SW480 (cell line): ENCODE measurements at places on chromosomes 6 and 20.

DNA sequence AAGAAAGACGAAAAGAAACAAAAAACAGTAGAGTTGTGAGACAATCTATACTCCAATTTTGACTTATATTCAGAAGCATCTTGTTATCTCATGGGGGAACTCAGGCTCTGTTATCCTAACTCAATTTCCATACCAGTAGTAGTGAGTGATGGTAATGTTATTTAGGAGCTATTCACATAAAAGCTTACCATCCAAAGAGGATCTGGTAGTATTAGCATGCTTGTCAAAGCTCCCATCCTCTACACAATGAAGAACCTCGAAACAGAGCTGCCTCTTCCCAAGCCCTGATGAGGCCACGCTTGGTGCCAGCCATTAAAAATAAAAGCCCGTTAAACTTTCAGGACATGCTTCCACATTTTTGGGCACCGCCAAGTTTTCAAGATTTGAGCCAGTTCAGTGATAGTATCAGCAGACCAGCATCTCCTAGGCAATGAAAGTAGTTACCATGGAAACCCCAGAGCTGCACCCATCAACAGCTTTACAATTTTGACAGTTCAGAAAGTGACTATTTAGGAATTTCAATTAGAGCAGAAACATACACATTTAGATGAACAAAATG, 173.3 kb downstream of the CD83 start:
- DNase-seq = no peak

DNA sequence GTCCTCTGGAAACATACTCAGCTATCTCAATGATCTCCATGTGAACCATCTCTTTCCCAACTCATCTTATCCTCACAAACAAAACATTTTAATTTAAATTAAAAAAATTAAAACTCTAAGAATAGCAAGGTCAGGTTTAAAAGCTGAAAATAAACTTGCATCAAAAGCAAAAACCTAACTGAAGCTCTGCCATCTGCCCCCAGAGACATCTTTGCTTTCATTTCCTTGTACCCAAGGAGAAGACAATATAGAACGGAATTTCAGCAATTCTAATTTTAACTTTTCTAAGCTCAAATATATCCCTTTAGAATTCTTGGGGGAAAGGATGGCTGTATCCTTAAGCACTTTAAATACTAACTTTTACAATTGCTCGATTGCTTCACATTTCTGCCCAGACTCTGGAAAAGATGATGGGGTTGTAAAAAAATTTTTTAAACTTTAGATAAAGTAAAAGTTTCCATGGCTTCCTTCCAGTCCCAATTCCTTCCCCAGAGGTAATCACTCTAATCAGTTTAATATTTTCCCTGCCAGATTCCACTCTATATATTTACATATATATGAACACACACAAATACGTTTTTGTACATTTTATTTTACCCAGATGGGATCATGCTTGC, 69.2 kb upstream of the SMIM29 start:
- DNase-seq = no peak

DNA sequence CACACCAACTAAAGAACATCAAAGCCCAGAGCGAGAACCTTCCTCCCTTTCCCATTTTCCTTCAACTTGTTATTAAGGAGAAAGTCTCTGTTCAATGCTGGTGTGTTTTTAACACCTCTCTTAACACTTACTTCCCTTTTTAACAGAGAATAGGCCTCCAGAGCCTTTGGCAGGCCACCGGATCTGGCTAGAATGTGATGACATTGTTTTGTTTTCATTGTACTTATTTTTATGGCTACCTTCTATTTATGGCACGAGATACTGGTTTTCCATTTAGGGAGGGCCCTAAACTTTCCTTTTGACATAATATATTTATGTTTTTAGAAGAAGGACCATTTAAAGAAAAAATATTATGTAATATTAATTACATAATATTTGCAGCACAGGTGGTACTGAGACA, 21.6 kb downstream of the TCF15 start:
- no peak for DNase-seq

DNA sequence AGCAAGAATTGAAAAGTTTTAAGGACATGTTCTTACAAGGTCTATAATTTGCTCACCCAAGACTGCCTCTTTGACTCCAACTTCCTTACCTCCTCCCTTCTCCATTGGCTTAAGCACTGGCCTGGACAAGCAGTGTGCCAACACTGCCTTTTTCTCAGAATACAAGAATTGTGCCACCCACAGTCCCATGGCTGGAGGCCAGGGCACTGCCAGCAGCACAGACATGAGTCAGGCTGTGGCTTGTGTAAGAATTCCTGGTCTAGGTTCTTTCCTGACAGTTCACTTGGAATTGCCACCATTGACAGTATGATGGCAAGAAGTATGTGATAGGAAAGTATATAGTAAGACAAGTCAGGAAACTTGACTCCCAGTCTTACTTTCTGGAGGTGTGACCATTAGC, 202.7 kb upstream of the MARCKS start:
- peak; percentile 44 for DNase-seq

DNA sequence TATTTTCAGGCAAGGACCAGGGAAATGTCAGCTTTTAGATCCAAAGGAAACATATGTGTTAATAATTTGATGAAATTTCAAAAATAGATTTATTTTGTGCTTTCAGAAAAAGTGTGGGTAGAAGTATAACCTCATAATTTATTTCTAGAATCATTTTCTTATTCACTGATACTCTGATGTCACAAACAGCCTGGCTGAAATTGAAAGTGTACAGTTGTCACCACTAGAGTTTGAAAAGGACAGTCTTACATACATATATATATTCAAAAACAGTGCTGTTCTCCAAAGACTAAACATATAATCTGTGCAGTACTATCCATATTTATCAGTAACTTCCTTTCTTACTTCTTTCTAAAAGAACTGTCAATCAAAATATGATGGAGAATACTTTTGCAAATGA, 254.4 kb upstream of the KCNQ5 start:
- no peak for DNase-seq

- no peak for DNase-seq
Measured at GRCh38 chr6:34858681-34859080, 29.2 kb downstream of the TAF11 start.

DNA sequence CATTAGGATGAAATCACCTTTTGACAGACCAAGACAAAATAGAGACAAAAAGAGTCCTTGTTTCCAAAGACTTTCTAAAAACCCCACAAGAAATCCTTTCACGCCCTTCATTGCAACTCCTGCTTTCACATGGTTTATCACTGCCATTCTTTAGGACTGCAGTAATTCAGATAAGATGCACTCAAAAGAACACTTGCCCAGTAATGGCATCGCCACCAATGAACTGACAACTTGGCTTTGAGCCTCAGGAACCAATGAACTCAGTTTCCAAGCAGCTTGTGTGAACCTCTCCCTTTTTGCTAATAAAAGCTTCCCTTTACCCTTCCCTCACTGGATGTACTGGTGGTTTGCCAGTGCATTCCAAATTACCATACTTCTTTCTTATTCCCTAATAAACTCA, 21.8 kb downstream of the OSTM1 start:
- DNase-seq = no peak

DNA sequence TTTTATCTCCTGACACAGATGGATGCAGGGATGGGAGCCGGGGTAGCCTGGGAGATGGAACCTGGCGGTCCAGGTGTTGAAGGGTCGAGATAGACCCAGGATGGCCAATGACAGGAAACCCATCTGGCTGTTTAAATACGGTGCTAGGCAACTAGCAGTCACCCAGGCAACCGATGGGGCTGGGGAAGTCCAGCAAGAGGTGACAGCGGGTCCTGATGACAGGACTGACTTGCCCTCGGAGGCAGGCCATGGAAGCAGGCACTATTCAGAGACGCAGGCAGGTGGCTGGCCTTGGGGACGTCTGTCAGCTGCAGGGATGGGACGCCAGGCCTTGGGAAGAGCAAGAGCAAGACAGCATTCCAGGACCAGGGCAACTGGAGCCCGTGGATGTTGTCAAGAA, 135.4 kb upstream of the RALGAPA2 start:
- DNase-seq = no peak
